ENCODE measurements at places on chromosomes 5 and 9.

DNA sequence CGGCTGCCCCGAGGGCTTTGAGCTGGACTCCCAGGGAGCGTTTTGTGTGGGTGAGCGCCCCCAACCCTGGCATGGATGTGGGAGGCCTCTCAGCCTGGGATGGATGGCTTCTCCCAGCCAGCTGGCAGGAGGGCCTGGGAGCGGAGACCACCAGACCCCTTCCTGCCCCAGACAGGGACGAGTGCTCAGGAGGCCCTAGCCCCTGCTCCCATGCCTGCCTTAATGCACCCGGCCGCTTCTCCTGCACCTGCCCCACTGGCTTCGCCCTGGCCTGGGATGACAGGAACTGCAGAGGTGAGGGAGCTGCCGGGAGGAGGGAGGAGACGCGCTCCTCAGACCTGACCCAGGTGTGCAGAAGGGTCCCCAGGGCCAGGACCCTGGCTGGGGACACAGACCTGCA is 17.4 kb upstream of the ASS1 start:
- DNase-seq: no peak

- DNase-seq: no peak
Observed at GRCh38 chr5:119250946-119251901, 104.6 kb upstream of the TNFAIP8 start.

DNA sequence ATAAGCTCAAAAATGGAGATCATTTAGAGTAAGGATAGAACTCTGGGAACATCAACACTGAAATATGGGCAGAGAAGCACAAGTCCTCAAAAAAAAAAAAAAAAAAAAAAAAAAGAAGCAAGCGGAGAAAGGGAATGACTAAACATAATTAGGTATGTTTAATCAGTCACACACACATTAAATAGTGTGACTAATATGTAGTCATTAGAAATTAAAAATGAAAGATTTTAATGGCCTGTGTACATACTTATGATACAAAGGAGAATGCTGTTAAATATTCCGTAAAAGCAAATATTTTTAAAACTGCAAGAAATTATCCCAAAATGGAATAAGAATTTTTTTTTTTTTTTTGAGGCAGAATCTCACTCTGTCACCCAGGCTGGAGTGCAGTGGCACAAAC is 10.5 kb downstream of the LPAR1 start:
- no peak for DNase-seq

DNA sequence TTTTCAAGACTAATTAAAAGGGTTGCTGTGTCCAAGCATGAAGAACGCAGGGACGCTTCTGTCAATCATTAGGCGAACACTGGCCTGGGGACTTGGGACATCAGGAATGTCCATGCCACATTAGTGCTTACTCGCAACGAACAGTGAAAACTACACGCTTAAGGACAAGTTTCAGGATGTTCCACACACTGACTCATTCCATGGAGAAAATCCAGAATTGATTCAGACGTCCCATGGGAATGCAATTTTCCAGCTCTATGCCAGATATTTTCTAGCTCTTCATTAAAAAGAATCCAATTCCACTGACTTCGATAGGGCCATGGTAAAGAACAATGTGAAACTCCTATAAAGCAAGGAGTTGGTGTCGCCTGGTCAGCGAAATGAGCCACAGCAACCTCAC is 98.2 kb downstream of the CAMSAP1 start:
- DNase-seq: no peak

Measured in midbrain (tissue), 1 donor.